CD4-positive, alpha-beta T cell treated with Interleukin-1 beta for 1 hour (primary cell): ENCODE measurements at places on chromosomes 11 and 22.
A peak's percentile ranks its signal among the peaks of the same experiment; 100 is the strongest.

GRCh38 chr22:31222736-31223135 lies 10.6 kb downstream of the LIMK2 start:
- no peak for DNase-seq

- no peak for DNase-seq
Observed at GRCh38 chr22:21636629-21637218, 4.2 kb downstream of the CCDC116 start.

DNA sequence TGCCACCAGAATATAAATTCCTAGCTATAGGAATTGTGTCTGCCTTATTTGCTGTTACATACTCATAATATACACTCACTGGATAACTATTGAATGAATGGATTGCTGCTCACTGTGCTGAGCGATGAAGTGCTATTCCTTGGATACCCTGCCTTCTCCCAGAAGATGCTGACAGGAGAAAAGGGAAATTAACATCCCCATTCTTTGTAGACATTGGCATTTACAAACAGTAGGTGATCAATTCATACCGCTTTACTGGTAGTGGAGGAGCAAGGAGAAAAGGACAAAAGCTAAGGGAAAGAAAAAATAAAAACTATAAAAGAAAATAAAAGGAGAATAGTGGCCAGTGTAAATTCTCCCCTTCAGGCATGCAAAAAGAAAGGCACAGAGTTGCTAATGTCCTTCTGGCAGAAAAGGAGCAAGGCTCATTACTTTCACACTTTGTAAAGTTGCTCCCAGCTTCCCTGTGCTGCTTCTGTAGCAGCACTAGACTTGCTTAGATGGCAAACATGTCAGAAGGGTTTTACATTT lies 183.0 kb downstream of the LUZP2 start:
- no peak for DNase-seq

DNA sequence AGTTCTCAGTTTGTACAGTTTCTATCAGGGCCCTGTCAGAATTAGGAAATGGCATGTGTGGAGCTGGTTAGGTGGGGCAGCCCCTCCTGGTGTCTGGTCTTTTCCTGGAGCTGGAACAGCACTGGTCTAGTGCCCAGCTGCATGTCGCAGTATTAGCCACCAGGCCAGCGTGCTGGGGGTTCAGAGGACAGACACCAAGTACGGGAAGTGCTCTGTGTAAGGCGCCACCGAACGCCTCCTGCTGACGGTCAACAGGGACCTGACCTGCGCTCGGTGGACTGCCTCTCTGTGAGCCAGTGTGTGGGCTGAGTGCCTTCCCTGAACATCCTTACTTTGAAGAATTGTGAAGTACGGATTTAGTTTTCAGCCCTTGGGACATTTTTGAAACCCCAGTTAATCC lies 33.9 kb downstream of the AP2A2 start:
- no peak for DNase-seq

- DNase-seq, result peak; percentile 16
Observed at GRCh38 chr11:94786264-94787126, 18.3 kb downstream of the AMOTL1 start.

DNA sequence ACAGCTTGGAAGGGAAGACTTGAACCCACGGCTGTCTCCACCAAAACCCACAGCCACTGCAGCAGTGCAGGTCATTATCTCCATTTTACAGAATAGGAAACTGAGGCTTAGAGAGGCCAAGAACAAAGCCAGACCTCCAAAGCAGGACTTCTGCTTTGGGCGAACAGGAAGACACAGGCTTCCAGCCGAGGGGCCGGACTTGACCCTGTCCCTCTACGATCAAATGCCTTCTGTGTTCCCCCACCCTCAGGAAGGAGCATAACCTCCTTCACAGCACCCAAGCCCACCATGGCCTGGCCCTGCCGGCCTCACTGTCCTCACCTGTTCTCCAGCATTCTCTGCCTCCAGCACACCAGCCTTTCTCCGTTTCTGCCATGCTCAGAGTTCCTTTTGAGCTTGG lies 15.8 kb downstream of the IGLL1 start:
- DNase-seq, result no peak

DNA sequence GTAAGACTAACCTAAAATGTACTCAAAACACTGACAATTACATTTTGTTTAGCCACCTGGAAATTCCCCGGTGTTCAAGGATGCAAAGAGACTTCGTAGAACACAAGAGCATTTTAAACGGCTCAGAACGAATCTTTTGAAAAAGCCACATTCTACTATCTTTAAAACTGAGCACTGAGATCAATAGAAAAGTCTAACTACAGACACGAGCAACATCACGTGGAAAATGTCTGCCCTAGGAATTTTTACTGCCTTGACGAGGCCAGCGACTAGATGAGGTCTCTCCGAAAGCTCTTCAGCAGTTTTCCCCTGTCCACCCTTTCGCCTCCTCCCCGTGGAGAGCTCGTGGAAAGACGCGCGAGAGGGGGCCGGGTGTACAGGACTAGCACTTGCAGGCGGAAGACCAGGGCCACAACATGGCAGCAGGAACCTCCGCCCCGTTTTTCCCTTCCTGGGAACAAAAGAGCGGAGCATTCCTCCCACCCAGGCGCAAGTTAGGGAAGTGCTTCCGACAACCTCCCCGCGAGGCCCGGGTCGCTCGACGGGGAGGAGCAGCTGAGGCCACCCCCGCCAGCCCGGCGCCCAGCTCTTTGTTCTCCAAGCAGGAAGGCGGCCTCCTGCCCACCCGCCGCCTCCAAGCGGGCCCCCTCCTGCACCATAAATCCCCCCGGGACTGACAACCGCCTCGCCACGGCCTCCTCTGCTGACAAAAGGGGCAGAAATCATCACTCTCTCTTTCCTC lies 1.1 kb downstream of the EIF4G2 start:
- DNase-seq, result peak; percentile 51

- DNase-seq, result peak; percentile 11
Observed at GRCh38 chr22:43060183-43060582, 29.0 kb downstream of the TTLL1 start.

GRCh38 chr11:33634291-33634834 lies 66.3 kb downstream of the C11orf91 start:
- no peak for DNase-seq

- DNase-seq, result no peak
Observed at GRCh38 chr11:86802601-86803051, 2.3 kb downstream of the PRSS23 start.
